Central memory CD8-positive, alpha-beta T cell (primary cell): ENCODE measurements at places on chromosomes 11 and 22.

- no peak for DNase-seq
- no peak overlapping the region for H3K4me3 ChIP-seq
- H3K27ac ChIP-seq, result no peak overlapping the region
- H3K27me3 ChIP-seq, result peaks cover 22% of the 10 kb centered on the region
- peaks cover 10% of the 10 kb centered on the region for H3K4me1 ChIP-seq
- H3K36me3 ChIP-seq, result no peaks in the 10 kb centered on the region
Observed at GRCh38 chr11:2814751-2815150, 70.8 kb downstream of the CDKN1C start.

DNA sequence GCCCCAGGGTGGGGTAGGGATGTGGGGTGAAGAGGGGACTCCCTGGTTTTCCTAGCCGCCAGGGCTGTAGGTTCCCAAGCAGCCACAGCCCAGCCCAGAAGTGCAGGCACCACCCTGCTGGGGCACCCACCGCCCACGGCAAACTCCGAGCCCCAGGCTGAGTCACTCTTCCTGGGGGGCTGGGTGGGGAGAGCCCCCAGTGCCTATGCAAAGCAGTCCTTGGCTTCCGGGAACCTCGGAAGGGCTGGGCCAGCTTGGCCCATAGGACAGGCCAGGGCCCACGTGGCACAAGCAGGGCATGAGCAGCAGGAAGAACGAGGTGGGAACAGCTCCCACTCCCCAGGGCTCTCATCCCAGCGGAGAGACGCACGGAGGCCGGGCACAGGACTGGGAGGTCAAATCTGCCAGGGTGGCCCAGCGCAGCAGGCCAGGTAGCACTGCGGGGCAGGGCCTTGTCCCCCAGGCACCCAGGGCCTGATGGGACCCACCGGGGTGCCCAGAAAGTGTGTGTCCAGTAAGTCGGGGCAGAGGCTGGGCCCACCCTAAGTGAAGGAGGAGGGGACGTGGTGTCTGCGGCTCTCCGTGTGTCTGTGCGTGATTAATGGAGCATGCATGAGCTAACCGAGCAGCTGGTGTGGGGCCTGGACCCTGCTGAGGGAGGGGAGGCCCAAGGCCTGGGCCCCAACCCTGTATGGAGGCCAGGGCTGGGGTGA lies 4.6 kb upstream of the IL17REL start:
- H3K4me1 ChIP-seq, result peaks cover 24% of the 10 kb centered on the region
- H3K27me3 ChIP-seq, result peaks cover 2% of the 10 kb centered on the region
- H3K4me3 ChIP-seq, result peak overlapping the region; percentile 34

DNA sequence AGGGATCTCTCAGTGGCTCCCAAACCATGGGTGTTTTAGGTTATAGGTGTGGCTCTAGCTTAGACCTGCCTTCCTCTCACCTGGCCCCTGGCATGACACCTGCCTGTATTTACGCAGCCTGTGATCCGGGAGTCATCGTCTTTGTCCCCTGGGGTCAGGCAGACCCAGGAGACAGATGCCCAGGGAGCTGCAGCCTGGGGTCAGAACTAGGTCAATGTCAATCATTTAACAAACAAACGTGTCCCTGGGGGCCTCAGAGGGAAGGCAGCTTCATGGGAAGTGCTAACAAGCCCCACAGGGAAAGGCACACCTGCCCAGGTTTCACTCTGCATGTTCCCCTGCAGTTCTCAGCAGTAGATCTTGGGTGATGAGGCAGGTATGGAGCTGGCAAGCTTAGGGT lies 12.0 kb downstream of the BACE1-AS start:
- H3K36me3 ChIP-seq, result no peaks in the 10 kb centered on the region
- no peak overlapping the region for H3K4me3 ChIP-seq
- no peak overlapping the region for H3K27ac ChIP-seq
- H3K4me1 ChIP-seq, result peaks cover 4% of the 10 kb centered on the region
- no peak for DNase-seq

DNA sequence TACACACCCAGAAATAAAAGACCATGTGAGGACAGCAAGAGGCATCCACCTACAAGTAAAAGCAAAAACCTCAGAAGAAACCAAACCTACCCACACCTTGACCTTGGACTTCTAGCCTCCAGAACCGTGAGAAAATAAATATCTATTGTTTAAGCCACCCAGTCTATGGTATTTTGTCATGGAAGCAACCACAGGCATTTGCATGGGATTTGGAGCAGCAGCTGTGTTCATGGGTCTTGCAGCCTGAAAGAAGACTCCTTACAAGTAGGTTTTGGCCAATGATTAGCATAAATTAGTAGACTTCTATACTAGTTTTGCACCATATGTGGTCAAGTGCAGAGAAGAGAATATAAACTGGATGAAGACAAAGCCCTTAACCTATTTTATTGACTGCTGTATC lies 27.9 kb downstream of the FSHB start:
- no peak overlapping the region for H3K4me3 ChIP-seq
- H3K36me3 ChIP-seq, result no peaks in the 10 kb centered on the region
- no peaks in the 10 kb centered on the region for H3K4me1 ChIP-seq
- no peak for DNase-seq
- no peak overlapping the region for H3K27ac ChIP-seq
- no peaks in the 10 kb centered on the region for H3K27me3 ChIP-seq

DNA sequence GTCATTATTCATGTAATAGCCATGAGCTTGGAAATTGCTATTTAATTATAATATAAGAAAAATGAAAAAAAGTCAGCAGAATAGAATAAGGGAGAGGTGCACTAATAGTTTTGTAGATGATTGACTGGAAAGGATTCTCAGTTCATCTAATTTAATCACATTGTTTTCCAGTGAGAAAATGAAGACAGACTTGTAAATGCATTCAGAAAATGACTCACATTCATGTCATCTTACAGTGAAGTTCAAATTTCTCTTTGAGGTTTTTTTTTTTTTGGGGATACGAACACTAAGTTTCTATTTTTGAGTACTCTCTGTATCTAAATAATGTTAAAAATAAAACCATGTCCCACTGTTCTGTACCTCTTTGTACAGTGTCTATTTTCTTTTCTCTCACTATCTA lies 18.5 kb upstream of the OR4A16 start:
- no peak overlapping the region for H3K4me3 ChIP-seq
- no peaks in the 10 kb centered on the region for H3K27me3 ChIP-seq
- no peaks in the 10 kb centered on the region for H3K4me1 ChIP-seq
- DNase-seq, result no peak

DNA sequence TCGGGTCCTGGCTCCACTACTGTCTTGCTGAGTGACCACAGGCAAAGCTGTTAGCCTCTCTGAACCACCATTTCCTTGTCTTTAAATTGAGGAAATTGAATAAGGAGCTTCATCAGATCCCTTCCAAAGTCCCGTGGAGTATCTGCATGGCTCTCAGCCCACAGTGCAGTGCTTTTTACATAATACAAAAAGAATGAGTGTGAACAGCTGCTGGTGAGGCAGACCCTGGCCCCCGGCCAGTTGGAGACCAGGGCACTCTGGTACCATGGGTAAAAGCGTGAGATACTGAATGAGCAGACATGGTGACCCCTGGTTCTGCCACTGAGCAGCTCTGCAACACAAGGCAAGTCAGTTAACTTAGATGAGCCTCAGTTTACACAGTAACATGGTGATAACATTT lies 86.8 kb downstream of the GALNT18 start:
- no peak for DNase-seq
- H3K27ac ChIP-seq, result no peak overlapping the region
- H3K4me1 ChIP-seq, result no peaks in the 10 kb centered on the region
- no peak overlapping the region for H3K4me3 ChIP-seq
- H3K36me3 ChIP-seq, result no peaks in the 10 kb centered on the region

GRCh38 chr11:20247591-20248007 lies 87.3 kb upstream of the DBX1 start:
- H3K27ac ChIP-seq, result no peak overlapping the region
- H3K4me1 ChIP-seq, result no peaks in the 10 kb centered on the region
- H3K36me3 ChIP-seq, result no peaks in the 10 kb centered on the region
- H3K4me3 ChIP-seq, result no peak overlapping the region
- DNase-seq, result no peak
